WERI-Rb-1 (cell line): ENCODE measurements at places on chromosomes 5 and 9.
A peak's percentile ranks its signal among the peaks of the same experiment; 100 is the strongest.

DNA sequence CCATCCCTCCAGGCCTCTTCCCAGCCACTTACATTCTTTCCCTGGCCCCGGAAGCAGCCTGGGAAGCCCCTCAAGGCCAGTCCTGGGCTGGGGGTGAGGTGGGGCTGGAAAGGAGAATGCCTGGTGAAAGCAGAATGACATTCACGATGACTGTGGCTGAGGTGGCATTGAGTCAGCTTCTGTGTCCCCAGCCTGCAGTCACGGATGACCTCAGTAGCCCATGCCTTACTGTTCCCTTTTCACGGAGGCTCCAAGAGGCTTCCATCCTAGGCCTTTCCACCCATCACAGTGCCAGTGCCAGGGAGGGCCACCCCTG lies 2.7 kb downstream of the PRDM12 start:
- no peak for DNase-seq

DNA sequence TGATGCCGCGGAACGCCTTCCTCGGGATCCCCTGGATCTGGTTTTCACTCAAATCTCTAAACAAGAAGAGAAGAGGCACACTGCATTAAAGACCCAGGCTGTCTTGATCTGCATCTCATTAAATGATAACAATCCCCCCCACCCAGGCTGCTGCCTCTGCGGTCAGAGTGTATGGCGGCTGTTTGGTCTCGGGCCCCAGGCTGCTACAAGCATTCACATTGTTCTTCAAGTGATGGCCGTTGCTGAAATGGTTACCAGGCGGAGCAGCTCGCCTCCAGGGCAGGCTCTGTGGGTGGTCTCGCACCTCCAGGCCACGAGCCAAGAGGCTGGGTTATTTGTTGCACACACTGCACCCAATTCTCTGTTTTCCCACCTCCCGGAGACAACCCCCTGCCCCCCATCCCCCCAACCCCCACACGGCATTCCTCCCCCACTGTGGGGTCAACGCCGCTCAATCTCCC lies 304.1 kb upstream of the PANK3 start:
- DNase-seq: no peak

- no peak for DNase-seq
Measured at GRCh38 chr9:109329638-109330258, 8.9 kb upstream of the EPB41L4B start.

DNA sequence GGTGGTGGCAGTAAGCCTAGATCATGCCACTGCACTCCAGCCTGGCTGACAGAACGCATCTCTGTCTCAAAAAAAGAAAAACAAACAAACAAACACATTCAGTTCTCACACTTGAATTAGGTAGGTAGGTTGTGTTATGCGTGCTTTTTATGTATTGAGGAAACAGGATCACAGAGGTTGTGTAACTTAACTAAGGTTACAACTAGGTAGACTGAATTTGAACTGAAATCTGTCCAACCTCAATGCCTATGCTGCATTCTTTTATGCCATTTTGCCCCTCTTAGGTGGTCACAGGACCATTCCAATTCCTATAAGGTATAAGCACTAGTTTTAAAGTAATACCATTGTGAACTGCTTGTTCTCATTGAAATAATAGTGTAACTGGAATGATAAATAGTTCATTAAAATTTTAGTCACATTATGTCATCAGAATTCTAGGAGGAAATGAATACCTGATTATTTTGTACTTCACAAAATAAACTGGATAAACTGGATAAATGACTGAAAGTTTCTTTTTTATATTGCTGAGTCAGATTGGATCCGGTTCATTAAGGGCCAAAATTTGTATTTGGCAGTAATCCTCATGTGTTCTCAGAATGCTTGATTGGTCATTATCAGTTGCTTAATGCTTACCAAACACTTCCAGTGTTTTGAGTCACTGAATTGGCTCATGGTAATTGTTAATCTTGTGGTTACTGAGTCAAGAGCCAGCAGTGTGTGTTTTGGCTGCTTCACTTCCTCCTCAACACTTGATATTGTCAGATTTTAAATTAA lies 7.1 kb downstream of the UBAP1 start:
- no peak for DNase-seq

DNA sequence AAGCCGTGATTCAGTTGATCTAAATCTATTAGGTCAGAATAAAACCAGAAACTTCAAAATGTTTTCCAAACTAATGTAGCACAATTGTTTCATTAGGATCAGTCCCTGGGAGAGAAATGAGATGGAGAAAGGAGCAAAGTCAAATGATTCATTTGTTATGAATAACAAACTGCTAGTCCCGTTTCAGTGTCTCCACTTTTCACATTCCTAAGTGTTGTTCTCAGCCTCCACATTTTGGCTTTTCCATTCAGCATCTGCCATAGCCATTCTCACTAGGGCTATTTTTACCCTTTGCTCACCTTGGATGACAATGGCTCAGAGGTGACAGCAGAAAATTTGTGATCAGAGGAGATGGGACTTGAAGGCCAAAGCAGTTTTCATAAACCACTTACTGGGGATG lies 314.1 kb upstream of the KIF2A start:
- DNase-seq: no peak

DNA sequence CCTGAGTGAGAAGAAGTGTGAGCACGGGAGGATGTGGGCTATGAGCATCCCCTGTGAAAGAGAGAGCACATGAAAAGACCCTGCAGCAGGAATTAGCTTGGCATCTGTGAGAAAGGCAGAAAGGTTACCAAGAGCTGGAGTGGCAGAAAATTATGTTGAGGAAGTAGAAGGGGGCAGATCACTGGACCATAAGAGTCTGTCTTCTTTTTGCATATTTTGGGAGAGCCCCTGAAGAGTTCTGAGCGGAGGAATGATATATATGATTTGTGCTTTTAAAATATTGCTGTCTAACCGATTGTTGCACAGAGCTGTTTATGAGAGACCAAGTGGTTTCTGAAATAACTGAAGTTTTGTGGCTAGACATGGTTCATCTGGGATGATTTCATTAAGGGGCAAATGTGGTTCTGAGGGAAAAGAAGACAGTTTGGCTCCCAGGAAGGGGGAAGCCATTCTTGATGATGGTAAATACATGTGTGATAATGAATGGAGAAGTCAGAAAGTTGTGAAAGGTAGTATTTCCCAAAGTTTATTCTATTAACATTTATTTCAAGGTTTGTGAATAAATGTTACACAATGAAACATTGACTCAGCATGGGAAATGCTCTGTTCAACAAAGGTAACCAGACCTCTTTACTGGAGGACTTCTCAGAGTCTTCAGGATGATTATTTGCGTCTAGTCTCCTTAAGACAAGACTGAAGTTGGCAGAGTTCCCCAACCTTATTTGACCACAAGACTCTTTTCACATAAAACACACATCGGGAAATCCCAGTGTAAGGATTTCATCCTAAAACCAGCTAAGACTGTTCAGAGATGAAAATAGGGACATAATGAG lies 31.5 kb upstream of the ADRB2 start:
- DNase-seq: no peak

- no peak for DNase-seq
Measured at GRCh38 chr5:2700876-2701275, 50.6 kb downstream of the IRX2 start.

DNA sequence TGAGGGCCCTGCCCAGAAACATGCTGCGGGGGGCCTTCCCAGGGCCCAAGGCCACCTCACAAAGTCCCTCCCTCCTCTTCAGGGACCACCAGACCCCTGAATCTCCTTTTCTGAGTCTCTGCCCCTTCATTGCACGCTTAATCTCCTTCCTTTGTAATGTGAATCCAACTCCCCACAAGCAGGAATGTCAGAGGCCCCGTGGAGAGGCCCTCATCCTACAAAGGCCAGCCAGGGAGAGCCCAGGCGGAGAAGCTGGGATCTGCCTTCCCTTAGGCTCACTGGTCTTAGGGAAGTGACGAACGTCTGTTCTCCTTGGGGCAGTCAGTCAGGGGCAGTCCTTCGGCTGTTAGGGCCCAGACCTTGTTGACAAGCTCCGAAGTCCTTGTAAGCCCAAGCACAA lies 2.3 kb downstream of the SMIM33 start:
- DNase-seq: peak; percentile 40

DNA sequence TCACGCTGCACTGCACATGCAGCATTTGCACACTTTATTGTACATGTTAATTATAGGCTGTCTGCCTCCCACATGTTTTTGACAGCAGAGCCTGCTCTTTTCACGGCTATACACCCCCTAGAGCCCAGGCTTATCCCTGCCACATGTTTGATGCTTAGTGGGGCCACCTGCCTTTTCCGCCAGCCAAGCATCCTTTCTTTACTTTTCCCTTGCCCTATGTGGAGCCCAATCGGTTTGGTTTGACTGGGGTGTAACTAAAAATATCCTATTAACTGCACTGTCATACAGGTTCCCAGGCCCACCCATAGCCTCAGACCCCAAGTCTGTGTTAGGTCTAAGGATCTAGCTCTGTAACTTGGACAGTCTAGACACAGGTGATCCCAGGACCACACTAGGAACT lies 18.9 kb upstream of the S1PR3 start:
- DNase-seq: no peak

GRCh38 chr5:59660737-59661136 lies 232.8 kb downstream of the PDE4D start:
- DNase-seq: no peak

GRCh38 chr5:168192120-168192519 lies 99.3 kb upstream of the WWC1 start:
- no peak for DNase-seq

- no peak for DNase-seq
Measured at GRCh38 chr9:130935648-130936271, 3.3 kb downstream of the FIBCD1 start.

DNA sequence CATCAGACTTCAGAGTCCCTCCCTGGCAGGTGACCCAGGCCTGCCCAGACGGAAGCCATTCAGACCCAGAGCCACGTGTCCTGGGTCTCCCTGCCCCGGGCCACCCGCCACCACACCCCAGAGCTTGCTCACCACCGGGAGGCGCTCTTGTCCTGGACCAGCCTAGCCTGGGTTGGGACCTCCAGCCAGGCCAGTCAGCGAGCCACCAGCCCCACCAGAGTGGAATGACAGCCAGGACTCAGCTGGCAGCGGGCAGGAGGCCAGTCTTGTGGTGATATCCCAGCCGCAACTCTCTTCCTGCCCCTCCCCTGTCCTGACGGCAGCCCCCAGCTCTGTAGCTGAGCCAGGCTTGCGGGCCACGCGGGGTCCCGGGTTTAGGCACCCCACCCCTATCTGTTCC lies 1.7 kb upstream of the PTGDS start:
- DNase-seq: peak; percentile 49

DNA sequence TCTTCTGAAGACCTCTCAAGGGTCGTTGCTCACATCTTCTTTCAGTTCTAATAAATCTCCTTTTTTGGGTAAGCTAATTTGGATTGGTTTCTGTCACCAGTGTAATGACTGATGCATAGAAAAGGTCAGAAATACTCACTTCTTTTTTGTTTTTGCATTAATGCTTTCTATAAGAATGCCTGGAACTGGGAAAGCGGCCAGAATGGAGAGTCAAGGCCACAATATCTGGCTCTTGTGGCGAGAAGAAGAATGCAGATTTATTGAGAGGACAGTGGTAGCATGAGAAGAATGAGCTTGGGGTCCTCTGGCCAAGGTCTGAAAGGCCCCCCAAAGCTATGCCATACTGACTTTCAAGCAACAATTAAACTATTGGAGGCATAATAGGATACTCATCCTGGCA lies 88.0 kb upstream of the SLC12A2 start:
- no peak for DNase-seq

DNA sequence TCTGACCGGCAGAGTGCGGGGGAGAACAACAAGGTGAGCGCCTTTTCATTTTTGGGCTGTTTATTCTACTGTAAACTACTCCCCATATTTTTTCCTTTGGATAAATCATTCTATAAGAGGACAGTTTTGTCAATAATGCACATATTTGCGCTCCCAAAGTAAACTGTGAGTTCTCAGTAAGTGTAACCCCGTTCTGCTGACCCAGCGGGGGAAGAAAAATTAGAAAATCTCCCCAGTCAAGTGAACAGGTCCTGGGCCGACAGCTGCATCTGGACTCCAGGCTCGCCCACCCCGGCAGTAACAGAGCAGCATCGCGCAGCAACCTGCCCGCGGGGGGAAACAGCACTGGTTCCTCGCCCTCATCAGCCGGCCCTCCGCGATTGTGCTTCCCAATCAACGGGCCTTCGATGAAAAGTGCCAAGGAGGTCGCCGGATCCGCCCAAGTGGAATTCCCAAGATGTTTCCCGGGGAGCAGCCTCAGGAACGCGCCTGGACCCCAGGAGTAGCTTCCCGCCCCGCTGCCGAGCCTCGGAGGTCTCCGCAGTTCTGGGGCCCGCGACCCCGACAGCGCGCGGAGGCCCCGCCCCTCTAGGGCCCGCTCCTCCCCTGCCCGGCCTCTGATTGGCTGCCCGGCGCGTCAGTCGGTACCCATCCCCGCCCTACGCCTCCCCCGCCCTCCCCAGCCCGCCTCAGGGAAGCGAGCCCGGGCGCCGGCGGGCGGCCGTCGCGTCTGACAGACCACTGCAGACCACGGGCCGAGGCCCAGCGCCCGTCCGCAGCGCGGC lies at the start of gene OTULINL:
Gene OTULINL (plus strand): TSS at position 687 of the 785 bp plus-strand sequence. CDS start 103 bp downstream, outside the sequence.
- DNase-seq: peak; percentile 96

- no peak for DNase-seq
Measured at GRCh38 chr5:128432913-128433440, 105.1 kb downstream of the FBN2 start.

DNA sequence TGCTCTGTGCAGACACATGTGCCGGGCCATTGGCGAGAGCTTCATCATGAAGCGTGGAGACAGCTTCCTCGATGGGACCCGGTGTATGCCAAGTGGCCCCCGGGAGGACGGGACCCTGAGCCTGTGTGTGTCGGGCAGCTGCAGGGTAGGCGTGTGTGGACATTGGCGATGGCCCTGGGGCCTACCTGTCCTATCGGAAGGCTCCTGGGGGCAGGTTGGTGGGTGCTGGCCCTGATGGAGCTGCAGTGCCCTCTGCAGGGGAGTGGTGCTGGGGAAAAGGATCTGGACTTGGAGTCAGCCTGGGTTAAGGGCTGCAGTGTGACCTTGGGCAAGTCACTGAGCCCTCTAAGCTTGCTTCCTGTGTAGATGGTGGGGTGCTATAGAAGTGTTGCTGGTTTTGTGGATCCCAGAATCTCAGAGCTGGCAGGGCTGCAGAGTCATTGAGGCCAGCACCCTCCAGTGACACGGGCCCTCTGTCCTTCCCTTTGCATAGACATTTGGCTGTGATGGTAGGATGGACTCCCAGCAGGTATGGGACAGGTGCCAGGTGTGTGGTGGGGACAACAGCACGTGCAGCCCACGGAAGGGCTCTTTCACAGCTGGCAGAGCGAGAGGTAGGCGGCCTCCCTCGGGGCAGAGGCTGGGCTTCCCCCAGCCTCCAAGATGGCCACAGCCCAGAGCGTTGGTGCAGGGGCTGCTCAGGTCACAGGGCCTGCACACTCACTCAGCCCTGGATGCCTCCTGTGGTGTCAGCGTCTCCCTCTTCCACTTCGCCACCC lies 15.8 kb downstream of the ADAMTS13 start:
- DNase-seq: peak; percentile 47

- DNase-seq: peak; percentile 54
Measured at GRCh38 chr9:100619194-100619593, 41.3 kb downstream of the CAVIN4 start.

- DNase-seq: no peak
Measured at GRCh38 chr5:133403741-133404364, 208.5 kb downstream of the FSTL4 start.

DNA sequence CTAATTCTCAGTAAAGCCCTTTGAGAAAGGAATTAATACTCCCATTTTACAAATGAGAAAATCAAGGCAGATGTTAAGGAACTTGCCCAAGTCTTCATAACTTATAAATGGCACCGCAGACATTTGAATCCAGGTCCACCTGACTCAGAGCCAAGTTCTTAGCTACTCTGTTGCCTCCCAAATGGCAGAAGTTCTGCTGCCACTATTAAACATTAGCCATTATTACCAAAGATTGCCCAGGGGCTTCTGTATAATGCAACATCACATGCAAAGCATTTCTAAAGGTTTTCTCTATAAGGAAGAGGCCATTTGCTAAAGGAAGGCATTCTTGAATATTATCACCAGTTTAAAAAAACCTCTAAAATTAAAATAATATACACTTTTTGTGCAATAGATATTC lies 28.3 kb downstream of the TPD52L3 start:
- no peak for DNase-seq
